GM12892 (cell line): ENCODE measurements at places on chromosomes 11 and 22.

DNA sequence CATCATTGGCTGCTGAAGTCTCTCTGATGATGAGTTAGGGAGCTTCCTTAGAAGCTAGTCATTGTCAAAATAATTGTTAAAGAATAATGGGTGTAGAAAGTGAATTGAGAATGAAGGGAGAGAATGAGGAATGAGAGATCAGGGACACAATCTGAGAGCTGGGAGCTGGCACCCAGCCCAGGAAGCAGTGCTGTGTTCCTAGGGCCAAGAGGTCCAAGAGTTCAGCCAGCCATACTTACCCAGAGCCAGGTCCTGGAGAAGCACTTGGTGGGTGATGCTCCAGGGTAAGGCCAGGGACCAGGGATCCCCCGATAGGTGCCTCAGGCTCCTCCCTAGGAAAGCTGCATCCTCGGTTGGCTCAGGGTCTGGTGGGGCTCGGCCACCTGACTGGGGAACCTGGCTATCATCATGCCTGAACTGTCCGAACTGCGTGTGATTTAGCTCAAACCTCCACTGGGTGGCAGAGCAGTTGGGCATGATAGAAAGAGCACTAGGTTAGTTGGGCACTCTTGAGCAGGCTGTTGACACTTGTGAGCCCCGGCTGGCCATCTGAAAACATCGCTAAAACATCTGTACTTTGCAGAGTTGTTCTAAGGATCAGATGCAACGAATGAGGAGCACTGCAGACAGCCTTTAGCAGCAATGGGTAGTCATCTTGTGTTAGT is 123.9 kb upstream of the NCAM1 start:
- no peak for DNase-seq

- DNase-seq: no peak
Observed at GRCh38 chr11:60900673-60901404, 5.5 kb downstream of the PRPF19 start.

GRCh38 chr22:21651521-21652009 is 9.5 kb downstream of the SDF2L1 start:
- no peak for DNase-seq

GRCh38 chr11:57562596-57562995 is 4.9 kb downstream of the UBE2L6 start:
- DNase-seq: no peak
